ENCODE measurements at places on chromosomes 5 and 9.

GRCh38 chr5:140800816-140801493 lies at the start of gene PCDHA3:
TSS of gene PCDHA3 (plus strand) at chr5:140801057.
- DNase-seq, result no peak

DNA sequence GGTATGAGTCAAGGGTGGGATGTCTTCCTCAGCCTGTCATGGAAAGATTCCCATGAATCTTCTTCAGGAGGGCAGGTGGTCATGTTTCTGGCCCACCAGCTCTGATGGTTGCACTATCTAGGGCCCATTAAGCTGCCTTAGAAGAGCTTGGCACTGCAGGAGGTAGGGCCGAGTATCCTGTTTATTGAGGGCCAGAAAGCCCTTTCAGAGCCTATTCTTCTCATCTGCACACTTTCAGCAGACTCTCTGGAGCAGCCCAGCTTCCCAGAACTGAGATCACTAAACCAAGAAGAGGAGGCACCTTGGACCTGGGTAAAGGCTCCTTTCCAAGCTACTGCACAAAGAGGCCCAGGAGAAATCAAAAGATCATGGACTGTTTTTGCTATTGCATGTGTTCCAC lies 146.5 kb downstream of the MTX3 start:
- DNase-seq, result no peak

DNA sequence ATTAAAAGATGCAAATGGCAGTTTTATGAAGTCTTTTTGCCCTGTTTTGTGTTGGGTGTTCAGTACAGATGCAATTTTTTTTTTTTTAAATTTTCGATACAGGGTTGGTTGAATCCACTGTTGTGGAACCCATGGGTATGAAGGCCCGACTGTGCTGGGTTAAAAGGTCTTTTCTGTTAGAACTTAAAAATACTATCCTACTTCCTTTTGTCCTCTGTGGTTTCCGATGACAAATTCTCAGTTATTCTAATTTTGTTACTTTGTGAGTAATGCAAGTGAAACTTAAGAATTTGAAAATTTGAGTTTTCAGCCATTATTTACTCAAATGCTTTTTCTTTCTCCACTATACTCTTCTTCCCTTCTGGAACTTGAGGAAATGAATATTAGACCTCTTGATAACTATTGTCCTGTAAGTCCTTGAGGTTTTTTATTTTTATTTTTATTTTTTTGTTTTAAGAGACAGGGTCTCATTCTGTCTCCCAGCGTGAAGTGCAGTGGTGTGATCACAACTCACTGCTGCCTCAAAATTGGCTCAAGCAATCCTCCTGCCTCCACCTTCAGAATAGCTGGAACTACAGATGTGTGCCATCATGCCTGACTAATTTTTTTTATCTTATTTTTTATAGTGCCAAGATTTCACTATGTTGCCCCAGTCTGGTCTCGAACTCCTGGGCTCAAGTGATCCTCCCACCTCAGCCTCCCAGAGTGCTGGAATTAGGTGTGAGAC lies 67.5 kb downstream of the ZCCHC7 start:
- peak; percentile 60 for DNase-seq

DNA sequence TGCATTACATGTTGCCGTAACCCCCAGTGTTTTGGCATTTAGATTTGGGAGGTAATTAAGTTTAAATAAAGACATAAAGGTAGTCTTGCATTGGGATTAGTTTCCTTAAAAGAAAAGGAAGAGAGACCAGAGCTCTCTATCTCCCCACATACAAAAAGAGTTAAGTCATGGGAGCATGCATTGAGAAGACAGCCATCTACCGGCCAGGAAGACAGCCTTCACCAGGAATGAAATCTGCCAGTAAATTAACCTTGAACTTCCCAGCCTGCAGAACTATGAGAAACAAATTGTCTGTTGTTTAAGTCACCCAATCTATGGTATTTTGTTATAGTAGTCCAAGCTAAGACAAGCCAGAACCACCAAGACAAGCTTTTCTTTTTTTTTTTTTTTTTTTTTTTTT lies 567.0 kb upstream of the CDH18 start:
- no peak for DNase-seq

DNA sequence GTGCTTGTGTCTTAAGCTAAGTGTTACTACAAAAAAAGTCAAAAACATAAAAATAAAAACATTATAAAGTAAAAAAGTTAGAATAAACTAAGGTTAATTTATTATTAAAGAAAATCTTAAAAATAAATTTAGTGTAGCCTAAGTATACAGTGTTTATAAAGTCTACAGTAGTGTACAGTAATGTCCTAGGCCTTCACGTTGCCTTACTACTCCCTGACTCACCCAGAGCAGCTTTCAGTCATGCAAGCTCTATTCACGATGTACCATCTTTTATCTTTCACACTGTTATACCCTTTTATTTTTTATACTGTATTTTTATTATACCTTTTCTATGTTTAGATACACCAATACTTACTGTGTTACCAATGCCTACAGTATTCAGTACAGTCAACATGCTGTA lies 288.1 kb downstream of the HCN1 start:
- DNase-seq, result no peak

Data from GM10248 (cell line).